ENCODE measurements at places on chromosomes 2 and 18.

- DNase-seq, result no peak
Measured at GRCh38 chr2:11758647-11759046, 12.2 kb downstream of the LPIN1 start.

- DNase-seq, result no peak
Measured at GRCh38 chr18:63553081-63553480, 10.9 kb downstream of the SERPINB12 start.

- DNase-seq, result no peak
Measured at GRCh38 chr2:54289917-54290316, 33.9 kb upstream of the TSPYL6 start.

GRCh38 chr2:139773720-139774277 is 993.6 kb upstream of the NXPH2 start:
- no peak for DNase-seq

DNA sequence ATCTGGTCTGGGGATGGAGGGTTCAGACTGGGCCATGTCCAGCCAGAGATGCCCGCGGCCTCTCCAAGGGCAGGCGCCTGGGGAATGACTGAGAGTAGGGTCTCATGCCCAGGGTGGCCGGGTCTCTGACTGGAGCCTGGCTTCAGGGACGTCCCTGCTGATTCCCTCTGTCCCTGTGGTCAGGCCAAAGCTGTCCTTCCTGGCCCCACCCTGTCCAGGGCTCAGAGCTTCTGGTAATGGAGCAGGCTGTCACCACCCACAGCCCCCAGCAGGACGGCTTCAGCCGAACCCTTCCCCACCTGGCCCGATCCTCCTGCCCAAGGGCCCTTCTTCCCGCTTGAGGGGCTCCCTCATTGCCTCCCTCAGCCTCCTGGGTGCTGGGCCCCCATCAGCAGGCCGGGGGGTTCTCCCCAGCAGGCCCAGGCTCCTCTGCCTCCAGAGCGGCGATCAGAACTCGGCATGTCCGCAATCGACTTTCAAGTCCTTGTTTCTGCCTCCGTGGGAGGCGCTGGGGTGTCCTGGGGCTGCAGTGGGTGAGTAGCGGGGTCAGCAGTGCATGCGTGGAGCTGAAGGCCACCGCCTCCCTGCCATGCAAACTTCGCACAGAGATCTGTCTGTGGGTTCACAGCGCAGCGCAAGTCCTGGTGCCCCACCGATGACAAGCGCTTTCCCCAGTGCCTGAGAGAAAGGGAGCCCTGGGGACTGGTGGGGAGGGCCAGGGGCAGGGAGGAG is 18.3 kb downstream of the RAMP1 start:
- DNase-seq, result no peak

GRCh38 chr2:180057706-180058412 is 50.8 kb upstream of the CWC22 start:
- DNase-seq, result no peak

- DNase-seq, result no peak
Measured at GRCh38 chr2:3491306-3491705, 28.0 kb downstream of the ADI1 start.

GRCh38 chr2:42171396-42171980 is 2.3 kb downstream of the EML4 start:
- no peak for DNase-seq

GRCh38 chr18:34872066-34872465 is 162.0 kb downstream of the DTNA start:
- DNase-seq, result no peak

GRCh38 chr2:10225291-10226037 is 77.2 kb upstream of the HPCAL1 start:
- DNase-seq, result no peak

GRCh38 chr2:75491129-75491753 is 69.5 kb downstream of the EVA1A start:
- DNase-seq, result no peak

- DNase-seq, result no peak
Measured at GRCh38 chr18:10247021-10247741, 207.3 kb upstream of the APCDD1 start.

- no peak for DNase-seq
Measured at GRCh38 chr2:233764761-233765160, 4.7 kb downstream of the UGT1A1 start.

DNA sequence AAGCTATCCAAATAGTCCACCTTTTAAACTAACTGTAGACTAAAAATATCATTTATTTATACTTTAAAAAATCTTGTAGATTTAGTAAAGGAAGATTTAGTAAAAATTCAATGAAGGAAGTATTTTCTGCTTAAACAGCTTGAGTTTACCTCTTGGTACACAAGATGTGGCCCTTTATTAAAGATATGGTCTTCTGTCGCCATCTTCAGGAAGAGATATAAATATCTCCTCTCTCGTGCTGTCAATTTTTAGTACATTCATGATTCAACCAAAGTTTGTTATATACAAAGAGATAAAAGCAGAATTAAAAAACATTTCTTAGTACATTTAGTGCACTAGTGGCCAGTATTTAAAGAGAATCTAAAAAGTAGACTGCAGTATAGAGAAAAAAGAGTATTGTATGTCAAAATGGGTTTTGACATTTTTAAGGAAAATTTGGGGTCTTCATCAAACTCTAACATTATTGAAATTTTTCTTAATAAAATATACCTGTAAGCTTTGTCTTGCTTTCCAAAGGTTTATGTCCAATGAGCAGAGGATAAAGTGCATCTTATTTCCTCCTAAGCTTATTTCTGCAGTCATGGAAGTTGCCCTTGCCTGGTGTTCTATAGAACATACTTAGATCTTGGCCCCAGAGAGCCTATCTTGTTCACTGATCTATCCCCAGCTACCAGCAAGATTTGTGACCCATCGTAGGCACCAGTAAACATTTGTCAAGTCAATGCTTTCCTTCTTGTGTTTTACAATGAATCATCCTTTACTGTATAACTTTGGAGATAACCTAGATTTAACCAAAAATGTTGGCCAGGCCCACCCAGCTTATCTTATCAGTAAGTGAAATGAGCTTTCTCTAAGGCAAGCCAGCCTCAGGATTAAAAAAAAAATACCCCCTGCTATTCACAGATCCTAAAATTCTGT is 18.5 kb upstream of the EML6 start:
- DNase-seq, result no peak

GRCh38 chr2:236638707-236639106 is 69.1 kb downstream of the ACKR3 start:
- DNase-seq, result no peak

- DNase-seq, result peak; percentile 83
Measured at GRCh38 chr2:219229305-219230058, at the start of the genes ANKZF1 and ATG9A. Gene ANKZF1 (plus strand): TSS chr2:219229806. CDS start chr2:219230258, 452 bp downstream. Gene ATG9A (minus strand): TSS chr2:219229636. CDS start chr2:219228024, 1,612 bp downstream.

GRCh38 chr18:53689886-53690285 is 534.6 kb downstream of the MBD2 start:
- no peak for DNase-seq

DNA sequence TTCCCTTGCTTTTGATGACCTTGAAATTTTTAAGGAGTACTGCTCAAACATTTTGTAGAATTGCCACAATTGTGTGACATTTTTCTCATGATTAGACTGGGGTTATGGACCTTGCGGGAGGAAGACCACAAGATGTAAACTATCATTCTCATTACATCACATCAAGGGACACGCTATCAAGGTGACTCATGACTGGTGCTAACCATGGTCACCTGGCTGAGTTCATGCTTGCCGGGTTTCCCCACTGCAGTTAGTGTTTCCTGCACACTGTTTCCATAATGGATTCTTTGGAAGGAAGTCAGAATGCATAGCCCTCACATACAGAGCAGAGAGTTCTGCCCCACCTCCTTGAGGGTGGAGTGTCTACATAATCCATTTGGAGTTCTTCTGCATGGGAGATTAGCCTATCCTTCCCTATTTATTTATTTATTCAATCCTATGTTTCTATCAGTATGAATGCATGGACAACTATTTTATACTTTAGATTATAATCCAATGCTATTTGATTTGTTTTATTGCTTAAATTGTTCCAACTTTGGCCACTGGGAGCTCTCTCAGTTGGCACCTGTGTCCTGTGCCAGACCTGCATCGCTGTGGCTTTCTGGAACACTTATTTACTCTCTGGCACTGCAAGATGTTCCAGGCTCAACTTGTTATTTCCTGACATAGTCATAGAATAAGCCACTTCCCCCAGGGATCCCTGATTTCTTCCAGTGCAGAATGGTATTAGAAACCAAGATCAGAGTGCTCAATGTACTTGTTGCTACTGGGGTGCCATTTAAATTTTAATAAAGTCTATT is 6.0 kb downstream of the MC2R start:
- DNase-seq, result no peak

DNA sequence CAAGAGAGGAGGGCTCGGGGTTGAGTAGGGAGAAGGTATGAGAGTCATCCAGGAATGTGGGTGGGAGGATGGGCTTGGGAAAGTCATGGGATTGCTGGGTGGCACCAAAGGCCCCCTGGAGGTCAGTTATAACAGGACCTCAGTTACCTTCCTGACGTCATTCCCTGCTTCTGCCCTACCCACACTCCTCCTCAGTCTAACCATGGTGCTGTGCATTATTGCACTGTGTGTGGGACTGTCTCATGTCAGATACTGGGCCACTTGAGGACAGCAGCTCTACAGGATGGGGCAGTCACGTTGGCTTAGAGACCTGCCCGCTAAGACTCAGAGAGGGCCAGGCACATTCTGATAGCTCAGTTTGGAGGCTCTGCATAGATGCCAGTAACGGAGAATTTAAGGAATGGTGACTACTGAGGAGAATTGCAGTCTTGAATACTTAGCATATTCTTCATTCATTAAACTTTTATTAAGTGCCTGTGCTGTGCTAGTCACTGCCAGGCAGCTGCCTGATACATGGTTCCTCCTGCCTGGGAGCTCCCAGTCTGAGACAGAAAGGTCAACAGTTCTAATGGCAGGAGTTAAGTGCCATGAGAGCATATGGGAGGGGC is 90.5 kb downstream of the LAMA3 start:
- no peak for DNase-seq

GRCh38 chr18:13211534-13211933 is 7.0 kb upstream of the LDLRAD4 start:
- no peak for DNase-seq

GRCh38 chr18:8274370-8274769 is 334.9 kb upstream of the RAB12 start:
- no peak for DNase-seq

DNA sequence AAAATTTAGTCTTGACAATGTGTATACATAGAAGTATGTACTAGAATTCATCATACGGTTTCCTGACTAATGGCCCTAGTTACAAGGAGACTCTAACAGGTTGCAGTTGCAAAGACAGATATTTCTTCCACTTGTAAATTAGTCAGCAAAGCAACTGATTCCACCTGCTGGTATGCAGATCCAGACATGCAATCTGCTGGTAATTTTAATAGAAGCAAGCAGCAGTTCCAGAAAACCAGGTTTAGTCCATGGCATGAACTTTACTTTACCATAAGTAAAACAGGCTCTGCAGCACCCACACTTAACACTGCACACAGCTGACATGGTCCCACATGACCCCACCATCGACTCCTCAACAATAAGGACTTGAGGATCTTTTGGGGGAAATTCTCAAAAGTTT is 110.9 kb upstream of the SP3 start:
- DNase-seq, result no peak

- DNase-seq, result no peak
Measured at GRCh38 chr2:178700922-178701342, 106.3 kb downstream of the TTN start.

GRCh38 chr2:198097630-198098029 is 293.2 kb downstream of the PLCL1 start:
- DNase-seq, result no peak

DNA sequence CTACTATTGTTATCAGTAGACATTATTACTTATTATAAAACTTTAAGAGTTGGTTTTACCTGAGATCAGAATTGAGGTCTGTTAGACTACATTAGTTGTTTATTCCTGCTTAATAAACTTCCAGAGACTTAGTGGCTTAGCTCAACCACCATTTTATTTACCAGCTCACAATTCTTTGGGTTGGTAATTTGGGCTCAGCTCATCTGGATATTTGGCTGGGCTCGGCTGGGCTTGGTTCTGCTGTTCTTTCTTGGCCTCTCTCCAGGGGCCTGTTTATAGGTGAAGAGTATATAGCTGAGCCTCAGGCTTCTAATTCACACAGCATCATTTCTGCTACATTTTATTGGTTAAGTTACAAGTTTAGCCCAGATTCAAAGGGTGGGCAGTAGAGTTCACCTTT is 67.9 kb downstream of the CCDC138 start:
- no peak for DNase-seq

DNA sequence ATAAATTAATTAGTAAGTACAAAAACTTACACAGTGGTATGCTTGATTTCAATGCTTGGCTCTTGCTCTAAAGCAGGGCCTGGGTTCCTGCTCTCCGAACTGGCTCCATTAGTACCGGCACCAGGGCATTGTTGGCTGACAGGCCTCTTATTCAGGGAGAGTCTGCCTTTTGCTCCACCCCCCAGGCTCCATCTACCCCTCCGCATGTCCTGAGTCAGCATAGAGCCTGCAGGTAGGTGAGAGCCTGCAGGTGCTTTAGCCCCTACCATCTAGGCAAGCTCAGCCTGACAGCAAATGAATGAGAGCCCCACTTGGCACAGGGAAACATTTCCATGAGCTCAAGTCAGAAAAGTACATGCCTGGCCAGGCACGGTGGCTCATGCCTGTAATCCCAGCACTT is 35.1 kb upstream of the EFHD1 start:
- DNase-seq, result no peak

GRCh38 chr2:85661139-85661858 is 6.7 kb downstream of the SFTPB start:
- no peak for DNase-seq

- DNase-seq, result no peak
Measured at GRCh38 chr2:168920504-168921157, 19.5 kb downstream of the G6PC2 start.

DNA sequence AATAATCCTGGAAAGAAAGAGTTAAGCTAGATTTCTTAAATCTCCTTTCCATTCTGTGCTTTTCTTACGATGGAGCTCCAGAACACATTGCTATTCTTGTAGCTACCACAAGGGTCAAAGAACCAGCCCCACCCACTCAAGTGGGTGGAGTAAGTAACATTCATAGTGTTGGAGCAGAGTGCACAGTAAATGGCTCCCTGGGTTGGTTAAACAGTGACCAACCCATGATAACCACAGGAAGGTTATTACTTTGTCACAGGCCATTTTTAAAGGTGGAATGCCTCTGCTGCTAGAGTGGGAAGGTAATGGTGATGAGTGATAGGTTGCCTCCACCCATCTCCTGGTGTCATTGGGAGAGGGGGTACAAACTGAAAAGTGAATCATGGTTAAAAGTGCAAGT is 13.9 kb downstream of the ARPC2 start:
- DNase-seq, result no peak

DNA sequence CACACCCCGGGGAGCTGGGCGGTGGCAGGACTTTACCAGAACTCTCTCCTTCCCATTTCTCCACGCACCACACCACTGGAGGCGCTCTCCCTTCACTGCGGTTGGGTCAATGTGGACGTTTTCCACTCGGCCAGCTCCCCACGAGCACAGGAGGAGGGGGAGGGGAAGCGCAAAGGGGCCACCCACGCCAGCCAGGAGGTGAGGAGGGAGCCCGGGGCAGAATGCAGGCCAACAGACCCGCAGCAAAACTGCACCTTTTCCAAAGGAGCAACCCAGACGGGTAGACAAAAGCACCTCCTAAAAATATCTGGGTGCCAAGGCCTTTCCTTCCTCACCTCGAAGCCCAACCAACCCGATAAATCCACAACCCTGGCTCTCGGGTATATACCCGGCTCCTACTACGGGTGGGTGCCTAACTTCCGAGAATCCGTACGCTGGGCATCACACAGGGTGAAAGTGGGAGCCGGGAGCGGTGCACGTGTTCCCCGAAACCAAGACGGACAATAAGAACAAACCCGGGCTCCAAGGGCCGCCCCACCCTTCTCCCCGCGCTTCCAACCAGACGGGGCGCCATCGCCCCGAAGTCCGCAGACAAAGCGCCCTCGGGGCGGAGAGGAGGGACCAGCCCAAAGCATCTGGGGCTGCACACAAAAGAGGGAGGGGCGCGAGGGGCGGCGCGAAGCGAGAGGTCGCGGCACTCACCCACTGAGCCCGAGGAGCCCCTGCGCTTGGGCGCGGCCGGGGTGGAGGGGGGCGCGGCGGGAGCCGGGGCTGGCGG is 1.0 kb downstream of the RTN4 start:
- peak; percentile 48 for DNase-seq
